ENCODE measurements at places on chromosomes 3 and 15. TPM values are rescaled to one million over a fixed set of nuclear protein-coding genes. Genes with fewer than 3 reads are reported as not detected.

- no peak for DNase-seq
These were observed 8.6 kb upstream of the RPL29 start for GRCh38 chr3:52004163-52004787.

GRCh38 chr15:49083401-49084284, 37.4 kb upstream of the SECISBP2L start:
- DNase-seq: no peak

DNA sequence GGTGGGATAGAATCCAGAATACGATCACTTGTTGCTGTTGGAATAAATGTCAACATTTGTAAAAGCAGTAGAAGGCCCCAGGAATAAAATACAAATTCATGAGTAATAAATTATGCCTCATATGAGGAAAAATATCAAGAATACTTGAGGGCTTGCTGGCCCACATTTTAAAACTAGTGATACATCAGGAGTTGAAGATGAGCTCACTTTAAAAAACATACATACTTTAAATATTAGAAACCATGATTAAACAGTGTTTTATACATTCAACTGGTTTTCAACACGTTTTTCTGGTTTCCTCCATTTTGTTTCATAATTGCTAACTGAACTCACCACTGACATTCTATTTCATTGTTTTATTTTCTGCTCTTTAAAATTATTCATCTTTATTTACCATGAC, 141.4 kb downstream of the TFG start:
- no peak for DNase-seq

DNA sequence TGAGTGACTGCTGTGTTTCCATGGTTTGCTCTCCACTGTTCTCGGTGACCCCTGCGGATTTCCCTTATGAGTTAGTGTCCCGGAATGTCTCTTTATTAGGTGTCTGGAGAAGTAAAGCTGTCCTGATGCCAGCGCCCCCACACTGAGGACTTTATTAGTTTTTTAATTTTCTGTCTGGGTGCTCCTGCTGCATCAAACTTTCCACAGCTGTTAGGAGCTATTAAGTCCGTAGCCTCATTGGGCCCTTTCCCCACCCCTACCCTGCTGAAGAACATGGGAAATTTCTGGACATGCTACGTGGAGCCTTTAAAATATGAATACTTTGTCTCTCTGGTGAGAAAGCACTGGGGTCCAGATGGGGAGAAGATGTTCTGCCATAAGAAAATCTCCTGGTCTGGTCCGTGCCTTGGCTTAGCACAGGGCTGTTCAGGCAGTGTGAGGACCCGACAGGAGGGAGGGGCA, 161.7 kb upstream of the HES1 start:
- DNase-seq: no peak

GRCh38 chr15:38577424-38577987, 12.9 kb upstream of the RASGRP1 start:
- DNase-seq: no peak

- no peak for DNase-seq
These were observed 53.6 kb downstream of the LMCD1 start for GRCh38 chr3:8555113-8555661.

DNA sequence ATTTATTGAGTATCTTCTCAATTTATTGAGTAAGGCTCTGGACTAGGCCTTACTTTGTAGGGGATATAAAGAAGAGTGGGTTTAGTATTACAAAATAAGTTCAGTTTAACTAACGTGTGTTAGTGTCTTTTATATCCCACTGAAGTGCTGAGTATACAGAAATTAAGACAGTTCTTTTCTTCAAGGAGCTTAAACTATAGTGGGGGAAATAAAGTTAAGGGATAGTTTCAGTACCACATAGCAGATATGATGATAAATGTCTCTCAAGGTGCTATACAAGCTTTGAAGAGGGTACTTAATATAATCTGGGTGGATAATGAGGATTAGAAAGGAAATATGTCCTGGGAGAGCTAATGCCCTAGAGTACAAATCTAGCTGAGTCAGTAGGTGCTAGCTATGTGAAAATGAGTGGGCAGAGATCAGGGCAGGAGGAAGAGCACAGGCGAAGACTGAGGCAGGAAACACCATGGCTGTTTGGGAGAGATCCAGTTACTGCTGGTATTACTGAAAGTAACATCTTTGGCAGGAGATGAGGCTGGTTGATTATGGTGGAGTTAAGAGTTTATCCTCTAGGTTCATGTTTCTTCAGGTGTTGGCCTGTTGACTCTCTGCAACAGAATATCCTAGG, 46.0 kb downstream of the TEX9 start:
- no peak for DNase-seq

The LRRC3B gene
- polyA plus RNA-seq: 2.2 TPM

The ISLR gene
- 54.6 TPM for polyA plus RNA-seq

Measured in right renal cortex interstitium (tissue), 3 donors.